ENCODE measurements at places on chromosomes 12 and 14.

GRCh38 chr14:96229315-96229714 is 24.7 kb downstream of the BDKRB2 start:
- DNase-seq, result no peak

DNA sequence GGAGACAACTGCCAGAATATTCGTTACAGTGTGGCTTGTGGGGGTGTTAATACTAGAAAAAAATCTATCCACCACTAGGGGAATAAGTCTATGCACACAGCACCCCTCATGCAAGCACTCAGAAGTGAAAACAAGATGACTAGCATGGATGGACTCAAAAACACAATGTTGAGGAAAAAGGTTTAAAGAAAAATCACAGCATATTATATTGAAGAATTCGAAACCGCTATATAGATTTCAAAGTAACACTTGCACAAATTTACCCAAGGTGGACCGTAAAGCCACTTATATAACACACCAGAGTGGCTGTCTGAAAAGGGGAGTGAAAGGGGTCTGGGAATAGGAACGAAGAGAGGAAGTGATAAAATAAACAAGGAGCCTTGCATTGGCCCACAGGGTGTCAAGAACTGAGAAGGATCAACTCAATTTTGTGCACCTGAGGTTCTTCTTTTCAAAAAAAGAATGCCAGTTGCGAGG is 544 bp downstream of the ABCD4 start:
- DNase-seq, result no peak

GRCh38 chr12:53759261-53759660 is 7.5 kb upstream of the CISTR start:
- no peak for DNase-seq

DNA sequence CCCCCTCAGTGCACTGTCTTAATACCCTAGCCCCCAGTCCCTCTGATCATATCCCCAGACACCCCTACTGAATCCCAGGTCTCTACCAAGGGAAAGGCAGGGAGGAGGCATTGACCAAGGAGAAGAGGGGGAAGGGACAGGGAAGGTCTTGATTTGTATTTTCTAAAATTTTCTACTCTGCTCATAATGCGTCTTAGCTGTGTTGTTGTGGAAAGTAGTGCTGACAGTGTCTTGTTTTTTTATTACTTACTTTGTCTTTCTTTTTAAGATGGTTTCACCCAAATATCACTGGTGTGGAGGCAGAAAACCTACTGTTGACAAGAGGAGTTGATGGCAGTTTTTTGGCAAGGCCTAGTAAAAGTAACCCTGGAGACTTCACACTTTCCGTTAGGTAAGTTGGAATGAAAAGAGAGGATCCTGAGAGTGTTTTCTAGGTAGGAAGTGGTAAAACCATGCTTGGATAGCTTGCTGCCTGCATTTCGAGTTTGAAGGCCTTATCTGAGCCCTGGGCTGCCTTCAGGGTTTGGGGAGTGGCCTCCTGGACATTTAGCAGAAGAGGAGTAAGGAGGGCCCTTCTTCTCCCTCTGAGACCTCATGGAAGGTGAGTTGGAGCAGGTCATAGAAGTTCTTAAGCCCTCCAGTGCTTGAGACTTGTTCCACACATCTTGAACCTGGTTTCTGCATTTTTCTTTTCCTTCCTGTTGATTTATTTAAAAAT is 27.4 kb downstream of the PTPN11 start:
- no peak for DNase-seq

GRCh38 chr12:120720234-120720986 is 5.2 kb upstream of the ACADS start:
- DNase-seq, result peak; percentile 30

GRCh38 chr12:121388421-121388981 is 11.4 kb upstream of the RNF34 start:
- no peak for DNase-seq

- no peak for DNase-seq
These were observed 26.5 kb upstream of the POC1B start for GRCh38 chr12:89552376-89552775.

DNA sequence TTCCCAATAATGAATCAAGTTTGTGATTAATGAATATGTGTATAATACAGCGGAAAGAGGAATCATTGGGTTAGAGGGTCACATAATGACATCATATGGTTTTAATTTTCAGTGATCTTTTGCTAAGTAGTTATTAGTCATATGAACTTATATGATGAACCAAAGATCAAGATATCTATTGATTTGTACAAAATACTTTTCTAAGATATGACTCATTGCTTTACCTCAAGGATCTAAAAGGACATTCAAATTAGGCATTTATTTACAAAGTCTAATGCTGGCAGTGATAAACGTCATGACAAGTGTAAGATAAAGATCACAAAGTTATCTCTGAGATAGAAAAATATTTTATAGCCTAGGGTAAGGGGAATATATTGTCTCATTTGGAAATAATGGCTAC is 417.8 kb downstream of the RPL10L start:
- DNase-seq, result no peak

- no peak for DNase-seq
These were observed 18.3 kb downstream of the SDS start for GRCh38 chr12:113385282-113385882.

GRCh38 chr14:93073358-93073707 is 42.4 kb downstream of the ITPK1 start:
- DNase-seq, result no peak

Measured in skeletal muscle cell (primary cell).